ENCODE measurements at places on chromosomes 7 and 10.

- no peak for DNase-seq
Measured at GRCh38 chr7:92141161-92141560, 6.9 kb upstream of the CYP51A1 start.

- no peak for DNase-seq
Measured at GRCh38 chr10:75335983-75336382, 65.6 kb downstream of the ZNF503 start.

- no peak for DNase-seq
Measured at GRCh38 chr10:43971981-43972380, 323.3 kb upstream of the ZNF32 start.

- DNase-seq: no peak
Measured at GRCh38 chr7:85065306-85065705, 121.5 kb downstream of the SEMA3D start.

DNA sequence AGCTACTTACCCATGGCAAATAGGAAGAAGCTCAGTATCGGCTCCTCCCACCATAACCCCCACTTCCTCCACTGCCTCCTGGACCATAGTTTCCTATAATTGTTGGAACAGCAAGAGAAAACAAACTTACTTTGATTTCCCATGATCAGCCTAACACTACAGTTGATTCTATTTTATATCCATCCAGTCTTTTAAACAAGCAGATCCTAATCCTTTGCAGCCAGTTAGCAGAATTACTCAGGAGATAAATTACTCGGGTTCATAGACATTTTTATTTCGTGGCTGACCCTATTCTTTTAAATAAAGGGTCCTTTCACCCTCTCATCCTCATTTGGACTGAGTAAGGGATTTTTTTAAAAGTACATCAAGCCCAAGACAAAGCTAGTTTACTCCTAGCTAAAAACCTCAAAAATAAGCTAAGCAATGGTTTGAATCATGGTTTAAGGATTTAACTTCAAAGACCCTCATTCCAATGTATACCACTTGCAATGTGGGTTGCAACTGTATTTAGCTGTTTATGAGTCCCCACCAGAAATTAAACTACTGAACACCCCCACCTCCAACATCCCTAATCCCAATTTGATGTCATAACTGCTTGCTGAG lies 8.0 kb downstream of the HNRNPA2B1 start:
- no peak for DNase-seq

DNA sequence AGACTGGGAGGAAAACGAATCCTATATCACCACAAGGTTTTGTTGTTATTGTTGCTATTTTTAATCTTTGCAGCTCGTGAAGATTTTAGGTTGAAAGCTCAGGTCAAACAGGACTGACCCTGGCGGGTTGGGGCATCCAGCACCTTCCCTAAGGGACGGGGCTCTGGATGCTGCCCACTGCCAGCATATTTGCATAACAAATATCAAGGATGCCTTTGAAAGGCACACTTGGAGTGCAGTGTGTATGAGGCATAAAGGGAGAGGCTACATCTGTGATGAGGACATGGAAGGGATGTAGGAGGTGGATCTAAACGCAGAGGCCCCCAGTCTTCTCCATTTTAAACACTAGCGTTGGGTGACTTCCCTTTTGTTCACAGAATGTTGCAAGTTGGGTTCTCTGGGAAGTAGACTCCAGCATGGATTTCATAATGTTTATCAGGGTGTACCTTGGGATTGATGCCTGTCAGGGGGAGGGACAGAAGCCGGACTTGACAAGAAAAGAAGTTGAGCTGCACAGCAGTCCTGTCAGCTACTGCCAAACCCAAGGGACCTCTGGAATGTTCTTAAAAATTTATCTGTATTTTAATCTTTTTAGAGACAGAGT lies 181.1 kb upstream of the IMMP2L start:
- no peak for DNase-seq

DNA sequence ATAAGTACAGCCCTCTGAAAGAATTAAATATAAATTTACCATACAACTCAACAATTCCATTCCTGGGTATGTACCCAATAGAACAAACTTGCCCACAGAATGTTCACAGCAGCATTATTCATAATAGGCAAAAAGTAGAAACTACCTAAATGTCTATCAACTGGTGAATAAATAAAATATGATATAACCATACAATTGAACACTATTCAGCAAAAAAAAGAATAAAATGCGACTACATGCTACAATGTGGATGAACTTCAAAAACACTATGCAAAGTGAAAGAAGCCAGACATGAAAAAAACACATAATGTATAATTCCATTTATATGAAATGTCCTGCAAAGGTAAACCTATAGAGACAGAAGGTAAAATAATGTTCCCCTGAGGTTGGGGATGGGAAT lies 2.0 kb upstream of the CPN1 start:
- DNase-seq: no peak

GRCh38 chr7:80611779-80612178 lies 26.7 kb upstream of the CD36 start:
- peak; percentile 25 for DNase-seq

- DNase-seq: peak; percentile 75
Measured at GRCh38 chr10:103053659-103054581, 135.8 kb downstream of the CNNM2 start.

DNA sequence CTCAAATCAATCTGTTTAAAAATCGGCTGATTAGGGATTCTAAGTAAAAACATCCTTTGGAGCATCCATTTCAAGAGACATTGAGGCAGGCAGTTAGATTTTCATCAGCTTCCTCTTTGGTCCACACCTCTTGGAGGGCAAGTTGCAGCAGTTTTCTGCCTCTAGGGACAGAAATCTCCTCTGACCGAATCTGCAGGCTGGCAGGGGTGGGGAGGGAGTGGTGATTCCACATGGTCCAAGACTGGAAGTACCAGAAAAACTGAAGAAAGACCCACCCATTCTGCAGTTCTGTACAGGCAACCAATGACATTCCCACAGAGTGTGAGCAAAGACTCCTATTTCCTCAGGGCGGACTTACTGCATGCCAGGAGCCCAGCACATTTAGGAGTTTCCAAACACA lies 29.0 kb downstream of the FGFBP3 start:
- DNase-seq: no peak

GRCh38 chr7:17532861-17533404 lies 234.5 kb downstream of the AHR start:
- no peak for DNase-seq

DNA sequence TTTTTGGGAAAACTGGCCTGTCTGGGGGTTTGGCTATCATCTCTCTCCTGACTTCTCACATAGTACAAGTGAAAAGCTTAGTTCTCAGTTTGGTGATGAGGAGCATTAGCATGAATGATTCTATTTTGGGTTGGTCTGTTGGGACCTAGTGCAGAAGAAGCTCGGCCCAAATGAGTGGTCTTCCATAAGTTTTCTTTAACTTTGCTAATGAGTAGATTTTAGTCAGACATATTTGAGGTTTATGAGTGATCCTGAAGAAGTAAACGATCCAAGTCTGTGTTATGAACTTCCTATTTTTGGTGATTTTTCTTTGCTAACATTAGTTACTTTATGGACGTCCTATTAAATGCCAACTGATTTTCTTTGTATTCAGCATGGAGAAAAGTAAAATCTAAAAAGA lies 51.7 kb upstream of the CALD1 start:
- no peak for DNase-seq

DNA sequence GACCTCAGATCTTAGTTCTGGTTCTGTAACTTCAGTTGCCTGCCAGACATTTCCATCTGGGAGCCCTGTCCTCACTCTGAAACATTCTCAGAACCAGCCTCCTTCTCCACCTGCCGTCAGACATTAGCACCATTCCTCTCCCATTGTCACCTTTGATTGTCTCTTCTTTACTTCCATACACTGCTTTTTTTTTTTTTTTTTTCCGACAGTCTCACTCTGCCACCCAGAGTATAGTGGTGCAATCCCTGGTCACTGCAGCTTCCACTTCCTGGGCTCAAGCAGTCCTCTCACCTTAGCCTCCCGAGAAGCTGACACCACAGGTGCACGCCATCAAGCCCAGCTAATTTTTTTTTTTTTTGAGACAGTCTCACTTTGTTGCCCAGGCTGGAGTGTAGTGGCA lies 21.1 kb upstream of the HIPK2 start:
- no peak for DNase-seq

DNA sequence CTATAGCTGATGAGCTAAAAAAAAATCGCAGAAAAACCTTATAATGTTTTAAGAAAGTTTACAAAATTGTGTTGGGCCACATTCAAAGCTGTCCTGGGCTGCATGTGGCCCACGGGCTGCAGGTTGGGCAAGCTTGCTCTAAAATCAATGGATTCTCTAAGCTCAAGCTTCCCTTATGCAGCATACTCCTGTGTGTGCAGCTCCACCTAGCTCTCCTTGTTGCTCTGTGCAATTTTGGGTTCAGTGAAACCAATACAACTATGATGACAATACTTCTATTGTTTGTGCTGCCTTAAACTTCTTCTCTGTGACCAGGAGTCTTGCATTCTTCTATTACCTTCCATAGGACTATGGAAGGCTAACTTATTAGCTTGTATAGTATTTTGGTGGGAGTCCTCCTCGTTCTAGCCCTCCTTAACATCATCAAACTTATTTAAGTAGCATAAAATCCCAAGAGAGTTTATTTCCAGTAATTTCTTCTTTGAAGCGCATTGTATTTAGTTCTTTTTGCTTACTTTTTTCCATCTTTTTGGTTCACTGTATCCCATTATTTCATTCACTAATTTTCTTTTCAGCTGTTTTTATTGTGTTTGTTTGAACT lies 170.9 kb upstream of the SMIM30 start:
- DNase-seq: no peak

DNA sequence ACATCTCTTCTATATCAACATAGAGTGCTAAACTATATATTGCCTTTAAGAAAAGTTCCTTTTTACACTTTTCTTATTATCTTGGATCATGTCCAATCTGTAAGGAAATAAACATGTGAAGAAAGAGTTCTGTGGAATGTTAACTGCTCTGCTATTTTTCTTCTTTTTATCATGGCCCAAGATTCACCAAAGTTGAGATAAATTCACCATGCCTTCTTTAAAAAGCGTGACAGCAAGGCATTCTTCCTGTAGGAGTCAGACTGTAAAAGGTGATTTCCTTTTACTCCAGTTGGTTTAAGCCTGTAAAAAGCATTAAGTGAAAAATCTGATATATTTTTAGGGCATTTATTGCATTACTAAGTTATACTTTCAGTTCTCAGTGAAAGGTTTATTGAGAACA lies 165.7 kb upstream of the FZD1 start:
- no peak for DNase-seq

DNA sequence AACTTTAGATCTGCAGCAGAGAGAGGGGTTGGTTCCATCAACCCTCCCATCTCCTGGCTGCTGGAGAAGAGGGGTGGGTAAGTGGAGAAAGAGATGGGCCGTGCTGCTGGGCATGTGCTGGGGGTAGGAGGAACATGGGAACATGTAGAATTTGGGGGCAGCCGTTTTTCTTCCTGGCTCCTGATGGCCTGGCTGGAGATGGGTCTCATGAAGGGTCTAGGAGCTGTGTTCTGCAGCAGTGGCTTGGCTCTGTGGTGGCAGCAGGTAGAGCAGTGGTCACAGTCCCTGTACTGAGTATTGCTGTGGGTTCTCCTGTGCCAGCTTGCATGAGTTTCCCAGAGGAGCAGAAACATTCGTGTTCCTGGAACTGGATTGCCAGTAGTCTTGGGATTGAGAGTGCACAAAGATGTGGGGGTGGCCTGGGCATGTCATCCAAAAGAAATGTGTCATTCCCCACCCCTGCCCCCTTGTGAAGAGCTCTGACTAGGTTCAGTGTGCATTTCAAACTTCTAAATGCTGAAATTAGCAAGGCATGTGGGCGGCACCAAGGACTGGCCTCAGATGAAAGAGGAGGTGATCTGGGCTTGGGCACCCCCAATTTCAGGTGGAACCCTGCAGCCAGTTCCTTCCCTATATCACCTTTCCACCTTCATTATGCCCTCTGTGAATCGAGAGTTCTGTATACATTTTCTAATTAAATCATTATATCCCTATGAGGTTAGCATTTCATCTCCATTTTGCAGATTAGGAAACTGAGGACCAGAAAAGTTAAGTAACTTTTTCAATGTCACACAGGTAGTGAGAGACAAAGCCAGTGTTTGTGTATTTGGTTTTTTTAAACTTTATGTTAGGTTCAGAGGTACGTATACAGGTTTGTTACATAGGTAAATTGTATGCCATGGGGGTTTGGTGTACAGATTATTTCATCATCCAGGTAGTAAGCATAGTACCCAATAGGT lies 2.1 kb downstream of the CHST3 start:
- no peak for DNase-seq

GRCh38 chr10:114498413-114499111 lies 94.3 kb upstream of the AFAP1L2 start:
- no peak for DNase-seq

DNA sequence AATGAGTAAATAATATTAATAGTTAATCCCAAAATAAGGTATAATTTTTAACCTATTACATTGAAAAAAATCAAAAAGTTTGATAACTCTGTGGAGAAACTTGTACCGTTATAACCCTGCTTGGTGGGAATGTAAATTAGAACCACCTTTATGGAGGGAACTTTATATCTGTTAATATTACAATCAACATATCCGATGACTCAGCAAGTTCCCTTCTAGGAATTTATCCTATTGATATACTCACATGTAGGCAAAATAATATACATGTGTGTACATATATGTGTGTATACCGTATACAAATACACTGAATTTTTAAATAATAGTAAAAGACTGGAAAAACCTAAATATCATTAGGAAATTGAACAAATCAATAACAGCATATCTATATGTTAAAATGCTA lies 54.7 kb downstream of the PANK1 start:
- no peak for DNase-seq

GRCh38 chr7:101138213-101138870 lies 11.4 kb downstream of the SERPINE1 start:
- DNase-seq: peak; percentile 85

DNA sequence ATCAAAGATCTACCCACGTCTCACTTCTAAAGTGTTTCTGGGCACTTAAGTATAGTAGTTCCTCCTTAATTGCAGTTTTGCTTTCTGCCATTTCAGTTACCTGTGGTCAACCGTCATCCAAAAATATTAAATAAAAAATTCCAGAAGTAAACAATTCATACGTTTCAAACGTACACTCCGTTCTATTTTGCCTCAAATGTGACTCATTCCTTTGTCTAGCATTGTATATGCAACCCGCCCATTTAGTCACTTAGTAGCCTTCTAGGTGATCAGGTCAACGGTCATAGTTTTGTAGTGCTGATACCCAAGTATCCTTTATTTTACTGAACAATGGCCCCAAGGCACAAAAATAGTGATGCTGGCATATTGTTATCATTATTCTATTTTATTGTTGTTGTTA lies 33.8 kb downstream of the HGF start:
- no peak for DNase-seq

GRCh38 chr10:29634764-29635625 lies at the start of gene SVIL:
SVIL (minus strand) TSS chr10:29634971; CDS start chr10:29555058, 79,913 bp downstream.
- DNase-seq: peak; percentile 80

DNA sequence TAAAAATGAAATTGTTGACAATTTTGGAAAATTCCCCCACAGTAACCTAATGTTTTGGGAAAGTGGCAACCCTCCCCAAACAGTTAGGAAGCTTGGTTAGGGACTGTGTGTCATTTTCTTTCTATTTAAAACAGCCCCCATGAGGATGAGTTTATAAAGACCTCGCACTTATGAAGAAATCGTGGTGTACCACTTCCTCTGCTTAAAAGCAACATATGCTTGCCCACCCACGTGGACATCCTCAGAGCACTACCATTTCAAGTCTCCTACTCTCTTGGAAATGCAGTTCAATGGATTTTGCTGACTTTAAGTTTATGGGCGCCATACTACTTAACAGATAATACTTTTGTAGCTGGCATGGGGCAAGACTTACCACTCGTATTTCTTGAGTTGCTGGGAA lies 223.8 kb downstream of the DYNC1I1 start:
- no peak for DNase-seq

GRCh38 chr10:61754587-61755550 lies 92.1 kb downstream of the CABCOCO1 start:
- no peak for DNase-seq

- no peak for DNase-seq
Measured at GRCh38 chr7:51995596-51996179, 679.1 kb upstream of the COBL start.
